ENCODE measurements at places on chromosomes 13 and 19.

DNA sequence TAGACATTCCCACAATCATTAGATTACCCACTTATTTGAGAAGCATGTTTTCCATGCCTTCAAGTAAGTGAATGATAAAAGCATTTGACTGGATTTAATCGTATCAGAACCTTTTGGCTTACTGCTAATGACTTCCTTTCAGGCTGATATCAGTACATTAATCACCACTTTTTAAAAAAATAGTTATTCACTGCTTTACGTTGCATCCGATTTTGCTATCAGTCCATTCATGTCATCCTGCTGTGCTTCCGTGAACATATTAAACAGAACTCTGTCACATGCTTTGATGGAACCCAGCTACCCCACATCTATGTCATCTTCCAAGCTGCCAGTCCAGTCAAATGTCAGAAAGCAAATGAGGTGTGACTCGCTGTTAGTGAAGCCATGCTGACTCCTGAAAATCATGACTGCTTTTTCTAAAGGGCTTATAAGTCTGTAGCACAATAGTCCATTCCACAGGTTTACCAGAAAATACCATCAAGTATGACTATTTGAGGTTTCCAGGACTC, 440.9 kb downstream of the IRS2 start:
- peak; percentile 79 for DNase-seq

DNA sequence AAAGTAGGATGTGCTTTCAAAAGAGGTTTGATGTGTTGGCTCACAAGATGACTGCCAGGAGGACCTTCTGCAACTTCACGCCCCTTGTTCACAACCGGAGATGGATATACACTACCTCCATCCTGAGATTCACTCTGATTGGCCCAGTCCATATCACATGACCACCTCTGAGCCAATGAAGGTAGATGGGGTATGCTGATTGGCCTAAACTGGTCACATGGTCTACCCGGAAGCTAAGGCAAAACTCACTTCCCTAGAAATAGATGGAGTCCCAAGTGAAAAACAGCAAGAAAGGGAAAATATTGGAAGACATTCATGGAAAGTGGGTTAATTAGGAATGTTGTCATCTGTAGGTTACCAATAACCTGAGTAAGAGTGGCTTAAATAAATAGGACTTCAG, 119.7 kb upstream of the MRI1 start:
- no peak for DNase-seq

DNA sequence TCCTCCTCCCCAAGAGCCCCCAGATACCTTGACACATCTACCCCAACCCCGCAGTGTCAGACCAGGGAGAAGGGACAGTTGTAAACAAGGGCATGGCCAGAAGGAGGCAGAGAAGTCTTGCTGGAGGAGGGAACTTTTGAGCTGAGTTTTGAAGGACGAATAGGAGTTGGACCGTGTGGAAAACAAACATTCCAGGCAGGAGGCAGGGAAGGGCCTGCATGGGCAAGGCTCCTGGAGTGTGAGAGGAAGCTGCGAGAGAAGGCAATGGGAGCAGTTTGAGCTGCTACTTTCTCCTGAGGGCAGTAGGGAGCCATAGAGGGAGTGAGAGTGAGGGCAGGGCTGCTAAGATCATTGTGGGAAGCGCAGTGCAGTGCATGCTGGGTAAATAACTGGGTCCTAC, 23.3 kb downstream of the IL12RB1 start:
- DNase-seq: no peak

GRCh38 chr19:8618751-8619150, 8.2 kb upstream of the ADAMTS10 start:
- no peak for DNase-seq

- no peak for DNase-seq
Observed at GRCh38 chr13:25136880-25137787, 35.0 kb downstream of the AMER2 start.

DNA sequence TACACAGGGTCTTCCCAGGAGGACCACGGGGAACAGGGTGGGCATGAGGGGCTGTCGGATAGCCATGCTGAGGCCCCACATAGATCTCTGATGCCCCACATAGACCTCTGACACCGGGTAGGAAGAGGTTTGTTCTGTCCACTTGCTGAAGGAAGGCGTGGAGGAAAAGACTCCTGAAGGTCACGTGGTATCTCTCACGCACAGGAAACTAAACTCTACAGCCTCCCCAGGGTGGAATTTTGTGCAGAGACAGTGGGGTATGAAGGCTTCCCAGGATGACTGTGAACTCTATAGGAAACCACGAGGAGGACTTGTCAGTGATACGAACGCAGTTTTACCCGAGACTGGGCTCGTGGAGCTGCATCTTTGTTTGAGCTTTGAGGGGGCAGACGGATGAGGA, 2.8 kb downstream of the EVI5L start:
- DNase-seq: no peak

GRCh38 chr19:14181906-14182305, 24.1 kb downstream of the ADGRL1 start:
- no peak for DNase-seq

GRCh38 chr19:8251025-8251472, 41.9 kb downstream of the CERS4 start:
- DNase-seq: no peak

DNA sequence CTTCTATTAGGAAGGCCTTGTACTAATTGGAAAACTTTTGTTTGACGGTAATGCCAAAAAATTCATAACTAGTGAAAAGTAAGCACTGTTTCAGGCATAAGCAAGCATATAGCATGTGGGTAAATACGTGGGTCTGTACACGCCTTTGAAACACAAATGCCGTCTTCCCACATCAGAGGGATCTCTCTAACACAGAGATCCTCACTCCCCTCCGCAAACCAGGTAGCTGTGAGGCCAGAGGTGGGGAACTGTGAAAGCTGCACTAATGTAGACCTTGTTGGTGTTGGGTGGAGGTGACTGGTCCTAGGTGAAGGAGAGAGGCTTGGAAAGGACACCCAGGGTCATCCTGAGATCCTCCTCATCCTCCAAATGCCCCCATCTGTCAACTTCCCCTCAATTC, 16.0 kb upstream of the POU2F2 start:
- DNase-seq: no peak

DNA sequence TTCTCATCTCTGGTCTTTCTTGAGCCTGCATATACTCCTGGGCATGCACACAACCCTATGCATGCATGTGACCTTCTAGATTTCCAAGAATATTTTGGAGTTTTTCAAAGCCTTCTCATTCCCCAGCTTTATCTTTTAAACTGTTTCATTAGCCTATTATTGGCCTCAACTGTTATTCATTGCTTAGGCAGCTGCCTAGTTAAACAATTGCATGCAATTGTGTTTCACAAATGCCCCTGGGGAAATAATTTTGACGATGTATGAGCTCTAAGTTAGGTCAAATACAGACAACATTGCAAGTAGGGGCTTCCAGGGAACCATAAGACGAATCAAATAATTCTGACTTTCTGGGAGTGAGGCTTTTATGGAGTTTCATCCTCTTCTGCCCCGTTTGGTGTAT, 2.3 kb upstream of the UPK1A start:
- no peak for DNase-seq

DNA sequence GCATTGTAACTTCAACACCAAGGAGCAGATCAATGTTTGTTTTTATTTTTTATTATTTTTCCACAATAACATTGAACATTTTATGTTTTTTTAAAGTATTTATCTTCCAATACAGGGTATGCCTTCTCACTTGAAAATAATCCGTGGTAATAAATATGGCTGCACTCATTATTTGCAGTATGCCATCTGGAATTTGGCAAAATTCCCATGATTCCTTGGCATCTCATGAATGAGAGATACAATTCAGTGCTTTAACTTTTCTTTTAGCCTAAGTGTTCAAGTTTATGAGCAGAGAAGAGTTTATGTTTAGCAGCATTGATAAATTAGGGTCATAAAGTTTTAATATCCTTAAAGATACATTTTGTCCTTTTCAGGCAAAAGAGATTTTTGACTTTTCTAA, 1109.6 kb upstream of the ATXN8OS start:
- DNase-seq: no peak

DNA sequence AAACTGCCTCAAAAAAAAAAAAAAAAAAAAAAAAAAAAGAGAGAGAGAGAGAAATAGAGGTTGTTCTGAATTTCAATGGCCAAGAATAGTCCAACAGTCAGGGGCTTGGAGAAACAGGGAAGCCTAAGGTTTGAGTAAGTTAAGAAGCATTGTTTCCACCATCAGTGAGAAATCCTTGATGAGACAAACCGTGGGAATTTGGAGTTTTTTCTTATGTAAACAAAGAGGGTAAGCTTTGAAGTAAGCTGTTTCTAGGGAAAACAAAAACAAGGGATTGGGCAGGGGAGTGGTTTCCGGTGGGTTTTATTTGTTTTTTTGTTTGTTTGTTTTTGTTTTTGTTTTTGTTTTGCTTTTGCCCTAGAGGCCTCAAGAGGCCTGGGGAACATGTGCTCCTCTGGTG, 11.2 kb upstream of the ERVV-1 start:
- no peak for DNase-seq

- no peak for DNase-seq
Observed at GRCh38 chr13:53189162-53189561, 160.5 kb downstream of the OLFM4 start.

- no peak for DNase-seq
Observed at GRCh38 chr13:97414392-97414791, 19.6 kb upstream of the RAP2A start.

DNA sequence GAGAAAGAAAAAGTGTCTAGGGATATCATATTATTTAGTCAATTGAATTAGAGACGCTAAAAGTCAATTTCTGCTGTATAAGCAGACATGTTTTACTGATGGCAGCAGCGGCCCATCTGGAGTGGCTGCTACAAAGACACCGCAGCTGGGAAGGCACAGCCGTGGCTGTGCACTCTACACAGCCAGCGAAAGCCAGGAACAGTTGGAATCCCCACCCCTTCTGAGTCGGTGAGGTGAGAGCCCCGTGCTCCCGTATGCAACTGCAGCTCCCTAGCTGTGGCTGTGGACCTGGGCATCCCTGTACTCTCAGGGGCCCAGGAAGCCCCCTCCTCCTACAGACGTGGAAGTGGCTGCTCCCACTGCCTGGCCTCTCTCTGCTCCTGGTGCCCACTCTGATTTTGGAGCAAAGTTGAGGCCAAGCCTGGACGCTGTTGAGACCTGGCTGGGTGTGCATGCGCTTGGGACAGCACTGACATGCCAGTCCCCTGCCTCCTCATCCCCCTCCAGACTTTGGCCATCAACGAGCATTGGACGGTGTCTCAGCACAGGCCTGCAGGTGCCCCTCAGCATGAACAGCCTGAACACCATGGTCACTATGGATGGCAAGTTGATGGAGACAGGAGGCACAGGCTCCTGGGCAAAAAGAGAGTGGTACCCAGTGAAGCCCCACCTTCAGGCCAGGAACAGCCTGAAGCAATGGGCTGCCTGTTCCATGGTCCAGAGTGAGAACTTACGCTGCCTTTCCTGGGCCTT, 944.0 kb upstream of the MIR17HG start:
- no peak for DNase-seq

All from astrocyte of the spinal cord (primary cell).